Airway epithelial cell (primary cell): ENCODE measurements at places on chromosomes 4 and X. TPM values are rescaled to one million over a fixed set of nuclear protein-coding genes. Genes with fewer than 3 reads are reported as not detected.

Gene KLHL13
- 8.1 and 11.5 TPM in 2 replicates for total RNA-seq

Gene MORF4L2
- 309 and 319 TPM in 2 replicates for total RNA-seq

Gene SLC49A3
- 0.42 and 0.63 TPM in 2 replicates for total RNA-seq

Gene DIPK2B
- total RNA-seq = not detected in 2 replicates

Gene SRPX
- 11.2 and 13.6 TPM in 2 replicates for total RNA-seq

Gene SCML1
- 5.8 and 8.2 TPM in 2 replicates for total RNA-seq

Gene REELD1
- not detected in 2 replicates for total RNA-seq

Gene STBD1
- 1.1 and 2.1 TPM in 2 replicates for total RNA-seq

Gene ART3
- 1.7 TPM in 1 of 2 replicates, not detected in the other for total RNA-seq

Gene ASMT
- total RNA-seq = not detected in 2 replicates

Gene PAGE4
- total RNA-seq = not detected in 2 replicates

Gene CYTL1
- not detected in 2 replicates for total RNA-seq
